ENCODE measurements at places on chromosomes 1 and 21.

- no peak for DNase-seq
Observed at GRCh38 chr1:70864302-70864701, 183.3 kb downstream of the PTGER3 start.

GRCh38 chr1:176193023-176193422, 14.1 kb downstream of the COP1 start:
- no peak for DNase-seq

DNA sequence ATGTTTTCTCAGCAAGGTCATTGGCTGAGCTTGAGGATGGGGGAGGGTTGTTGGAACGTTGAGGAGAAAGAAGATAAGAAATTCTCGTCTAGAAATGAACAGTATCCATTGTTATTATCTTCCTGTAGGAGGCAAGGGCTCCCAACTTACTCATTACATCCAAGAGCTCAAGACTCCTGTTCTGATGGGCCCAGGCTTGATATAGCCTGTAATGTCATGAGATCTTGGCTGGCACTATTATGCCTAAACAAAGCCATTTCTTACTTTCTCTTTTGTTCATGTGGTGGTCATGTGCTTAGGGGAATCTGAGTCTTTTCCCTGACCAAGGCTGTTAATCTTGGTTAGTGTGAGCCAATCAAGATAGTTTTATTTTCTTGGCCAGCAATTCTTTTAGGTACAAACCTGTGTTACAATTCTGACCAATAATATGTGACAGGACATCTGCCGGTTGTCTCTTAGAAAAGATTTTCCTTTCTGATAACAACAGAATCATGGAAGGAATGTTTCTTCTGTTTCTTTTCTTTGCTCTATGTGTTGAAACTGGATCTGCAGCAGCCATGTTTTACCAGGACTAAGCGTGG, 15.2 kb upstream of the IGSF3 start:
- DNase-seq, result peak; percentile 29

- DNase-seq, result no peak
Observed at GRCh38 chr1:236880209-236880608, 85.1 kb downstream of the MTR start.

Data from epithelial cell of prostate (primary cell).